ENCODE measurements at places on chromosomes 1 and 21.

GRCh38 chr21:33668180-33668579, 25.9 kb downstream of the ITSN1 start:
- DNase-seq, result no peak

DNA sequence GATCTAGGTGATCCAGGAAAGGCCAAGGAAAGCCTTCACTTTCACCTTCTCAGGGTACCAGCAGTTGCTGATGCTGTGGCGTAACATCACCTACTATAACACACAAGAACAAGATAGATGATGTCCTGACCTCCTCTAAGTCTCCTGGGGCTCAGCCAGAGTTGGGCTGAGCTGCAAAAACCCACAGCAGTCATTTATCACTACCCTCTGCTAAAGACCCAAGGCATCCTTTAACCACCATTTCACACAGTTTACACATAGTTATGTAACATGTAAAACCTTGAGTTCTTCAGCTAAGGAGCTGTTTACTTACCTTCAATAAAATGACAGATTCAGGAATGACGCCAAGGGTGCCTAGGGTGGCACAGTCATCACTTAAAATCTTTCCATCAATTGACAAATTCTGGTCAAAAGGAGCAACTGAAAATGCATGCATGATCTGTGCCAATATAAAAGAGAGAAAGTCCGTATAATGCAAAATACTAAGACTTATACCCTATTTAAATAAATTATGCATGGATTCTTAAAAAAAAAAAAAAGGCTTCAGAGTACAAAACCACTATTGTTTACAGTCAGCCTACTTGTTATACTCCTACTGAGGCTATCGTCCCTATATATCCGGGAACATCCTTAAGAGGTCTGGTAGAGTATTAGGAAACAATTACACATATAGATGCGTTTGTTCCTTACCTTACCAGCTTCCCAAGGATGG, 20.7 kb upstream of the RAP1GAP start:
- DNase-seq, result no peak

- DNase-seq, result peak; percentile 59
Measured at GRCh38 chr21:38314558-38314957, 57.8 kb downstream of the KCNJ15 start.

DNA sequence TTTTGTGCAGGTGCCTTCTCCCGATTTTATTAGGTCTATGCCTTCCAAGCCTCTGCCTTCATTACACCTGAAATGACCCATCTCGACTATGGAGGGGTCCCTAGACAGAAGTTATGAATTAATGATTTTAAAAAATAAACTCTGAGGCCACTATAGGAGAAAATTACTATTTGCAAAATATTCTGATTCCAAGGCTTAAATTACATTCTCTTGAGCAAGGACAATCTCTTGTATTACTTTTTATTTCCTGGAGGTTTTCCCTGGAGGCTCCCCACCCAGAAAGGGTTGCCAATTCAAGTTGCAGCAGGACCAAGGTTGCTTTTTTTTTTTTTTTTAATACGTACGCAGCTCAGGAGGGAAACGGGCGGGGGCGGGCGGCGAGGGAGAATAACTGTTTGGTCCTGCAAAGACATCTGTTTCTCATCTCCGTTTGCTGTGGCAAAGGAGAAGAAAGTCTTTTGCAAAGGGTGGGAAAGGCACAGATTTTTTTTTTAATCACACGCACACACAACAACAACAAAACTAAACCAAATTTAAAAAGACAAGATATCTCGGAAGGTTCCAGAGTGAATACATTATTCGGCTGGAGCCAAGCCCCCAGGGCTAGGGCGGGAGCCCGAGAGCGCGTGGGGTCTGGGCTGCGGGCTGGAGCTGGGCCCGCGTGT, 618 bp upstream of the SERTAD4 start:
- DNase-seq, result no peak

DNA sequence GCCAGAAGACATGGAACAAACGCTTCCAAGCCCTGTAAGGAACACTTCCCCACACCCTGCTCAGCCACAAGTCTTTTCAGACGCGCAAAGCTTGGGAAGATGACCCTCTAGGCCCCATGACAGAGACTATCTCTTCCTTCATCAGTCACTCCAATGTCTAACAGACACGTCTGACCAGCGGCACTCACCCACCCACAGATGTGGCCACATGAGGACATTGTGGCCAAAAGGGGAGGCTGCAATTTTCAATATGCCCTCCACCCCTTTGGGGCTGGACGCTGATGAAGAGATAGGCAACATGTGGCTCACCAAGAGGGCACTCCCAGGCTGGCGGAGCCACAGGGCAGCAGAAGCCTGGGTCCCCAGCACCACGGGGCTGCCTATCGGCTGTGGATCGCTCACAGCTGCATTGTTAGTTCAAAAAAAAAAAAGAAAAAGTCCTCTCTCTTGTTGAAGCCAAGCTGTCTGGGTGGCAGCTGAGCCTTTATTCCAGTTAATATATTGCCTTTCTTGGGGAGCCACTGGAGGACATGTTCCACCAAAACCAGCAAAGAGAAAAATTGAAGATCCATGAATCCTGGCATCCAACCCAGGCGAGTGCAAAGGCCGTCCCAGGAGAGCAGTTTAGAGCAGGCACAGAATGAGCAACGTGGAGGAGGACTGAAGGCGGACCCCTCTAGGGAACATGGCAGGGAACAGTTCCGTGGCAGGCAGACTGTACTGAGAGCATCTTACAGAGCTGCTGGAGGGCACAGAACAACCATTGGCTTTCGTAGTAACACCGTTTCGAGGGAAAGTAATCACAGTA, 52.7 kb upstream of the GPR153 start:
- DNase-seq, result peak; percentile 73

- peak; percentile 57 for DNase-seq
Measured at GRCh38 chr1:28056129-28056925, 32.1 kb downstream of the EYA3 start.

GRCh38 chr1:22237433-22238093, 94.7 kb upstream of the WNT4 start:
- DNase-seq, result no peak

- DNase-seq, result no peak
Measured at GRCh38 chr21:36518883-36519492, 39.1 kb upstream of the CLDN14 start.

DNA sequence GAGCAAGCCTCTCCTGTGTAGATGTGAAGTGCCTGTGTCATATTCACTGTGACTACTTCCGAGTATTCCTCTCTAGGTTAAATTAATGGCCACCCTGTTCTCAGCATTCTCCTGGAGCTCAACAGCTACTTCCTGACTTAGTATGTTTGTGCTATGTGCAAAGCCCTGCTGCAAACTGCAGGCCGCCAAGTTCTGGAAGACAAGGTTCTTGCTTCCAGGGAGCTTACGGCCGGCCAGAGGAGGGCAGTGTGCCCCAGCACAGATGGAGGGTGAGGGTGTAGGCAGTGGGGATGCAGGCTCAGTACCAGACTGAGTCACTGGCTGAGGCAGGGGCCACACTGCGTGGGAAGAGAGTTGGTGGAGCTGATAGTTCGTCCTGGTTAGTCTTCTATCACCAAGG, 43.2 kb downstream of the ELK4 start:
- peak; percentile 34 for DNase-seq

DNA sequence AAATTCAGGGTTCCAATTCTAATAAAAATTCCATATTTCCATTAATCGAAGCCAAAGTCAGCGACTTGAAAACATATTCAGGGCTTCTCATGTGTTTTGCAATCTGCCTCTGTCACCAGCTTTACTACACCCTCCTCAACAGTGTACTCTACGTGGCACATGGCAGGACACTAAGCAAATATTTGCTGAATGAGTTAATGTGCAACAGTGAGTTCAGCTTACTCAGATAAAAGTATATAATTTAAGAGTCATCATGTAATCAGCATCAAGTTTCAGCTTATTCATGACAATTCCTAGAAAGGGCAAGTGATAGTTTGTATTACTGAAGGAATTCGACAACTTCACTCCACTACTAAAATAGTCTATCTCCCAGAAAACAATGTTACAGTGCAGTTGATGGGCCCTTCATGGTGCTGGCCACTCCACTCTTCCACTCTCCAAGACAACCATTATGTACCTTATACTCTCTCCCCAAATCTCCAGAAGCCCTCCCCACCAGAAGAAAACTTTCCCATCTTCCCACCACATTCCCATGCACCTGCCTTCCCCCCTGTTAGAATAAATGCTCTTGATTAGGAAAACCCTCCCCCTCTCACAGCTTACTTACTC, 97.3 kb downstream of the TTLL7 start:
- DNase-seq, result no peak

DNA sequence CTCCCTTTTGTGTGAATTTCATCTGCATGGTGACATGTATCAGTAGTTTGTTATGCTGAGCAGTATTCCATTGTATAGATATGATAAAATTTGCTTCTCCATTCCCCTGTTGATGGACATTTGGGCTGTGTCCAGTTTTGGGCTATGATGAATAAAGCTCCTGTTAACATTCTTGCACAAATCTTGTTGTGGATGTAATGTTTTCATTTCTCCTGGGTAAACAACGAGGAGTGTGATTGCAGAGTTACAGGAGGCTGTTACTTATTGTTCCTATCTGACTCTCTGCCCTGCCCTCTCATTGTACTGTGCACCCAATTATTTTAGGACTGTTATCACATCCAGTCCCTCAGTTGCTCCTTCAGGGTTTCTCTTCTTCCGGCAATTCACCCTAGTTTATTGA, 24.2 kb downstream of the MAPKAPK2 start:
- no peak for DNase-seq

DNA sequence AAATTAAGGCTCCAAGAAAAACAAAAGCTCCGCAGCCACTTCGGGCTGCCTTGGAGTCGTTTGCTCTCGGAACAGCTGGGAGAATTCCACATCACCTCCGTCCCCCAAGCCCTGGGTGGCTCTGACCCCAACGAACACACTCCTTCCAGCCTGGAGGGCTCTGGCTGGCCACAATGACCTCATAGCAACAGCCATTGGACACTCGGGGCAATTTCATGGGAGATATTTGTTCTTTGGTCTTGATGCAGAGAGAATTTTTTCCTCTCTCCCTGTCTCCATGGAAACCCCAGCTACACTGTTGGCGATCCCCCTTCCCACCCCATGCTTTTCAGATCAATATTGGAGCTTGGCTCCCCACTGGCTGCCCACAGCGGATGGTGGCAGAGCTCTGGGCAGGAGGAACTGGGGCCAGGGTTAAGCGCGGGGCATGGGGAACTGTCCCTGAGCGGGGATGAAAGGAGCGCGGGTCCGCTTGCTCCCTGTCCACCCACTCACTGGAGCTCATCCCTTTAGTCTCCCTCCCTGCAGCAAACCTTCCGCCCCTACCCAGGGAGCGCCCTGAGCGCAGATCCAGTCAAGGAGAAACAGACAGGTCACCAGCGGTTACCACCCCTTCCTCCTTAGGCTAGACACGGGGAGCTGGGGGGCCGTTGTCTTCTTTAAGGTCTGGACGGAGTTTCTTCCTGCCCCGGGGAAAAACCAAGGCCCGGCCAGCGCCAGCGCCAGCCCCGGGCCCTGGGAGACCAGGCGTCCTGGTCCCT, 1.2 kb downstream of the WNT4 start:
- DNase-seq, result no peak

GRCh38 chr21:34701726-34702125, 32.9 kb downstream of the CLIC6 start:
- DNase-seq, result no peak

- DNase-seq, result peak; percentile 3
Measured at GRCh38 chr1:84853741-84854721, 39.0 kb downstream of the LPAR3 start.

DNA sequence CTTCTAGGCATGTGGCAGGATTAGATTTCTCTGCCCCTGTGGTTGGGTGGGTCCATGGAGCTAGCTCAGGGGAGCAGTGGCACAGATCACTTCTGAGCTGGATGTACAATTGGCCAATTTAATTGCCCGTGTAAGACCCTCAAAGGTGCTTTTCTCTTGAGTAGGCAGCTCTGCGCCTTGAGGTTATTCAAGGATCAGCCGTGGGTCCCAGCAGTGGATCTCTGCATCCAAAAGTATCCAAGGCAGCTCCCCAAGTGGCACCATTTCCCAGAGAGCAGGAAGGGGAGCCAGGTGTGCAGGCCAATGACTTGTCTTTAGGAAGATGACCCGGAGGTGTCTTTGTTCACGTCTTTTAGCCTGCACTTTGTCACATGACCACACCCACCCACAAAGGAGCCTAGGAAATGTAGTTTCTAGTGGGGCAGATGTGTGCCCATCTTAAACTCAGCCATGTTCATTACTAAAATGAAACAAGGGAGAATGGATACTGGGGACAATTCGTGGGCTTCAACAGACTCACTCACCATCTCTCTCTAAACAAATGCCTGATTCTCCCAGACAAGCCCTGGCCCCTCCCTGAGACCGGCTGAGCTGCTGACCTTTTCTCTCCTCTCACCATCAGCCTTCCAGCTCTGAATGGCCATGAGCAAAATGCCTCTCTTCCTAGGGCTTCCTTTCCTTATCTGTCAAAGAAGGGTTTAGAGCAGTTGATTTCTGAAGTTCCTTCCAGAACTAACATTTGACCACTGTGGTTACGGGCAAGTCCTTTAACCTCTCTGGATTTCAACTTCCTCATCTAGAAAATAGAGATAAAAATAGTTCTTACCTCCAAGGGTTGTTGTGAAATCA, 41.4 kb upstream of the TENT5C start:
- DNase-seq, result no peak

Data from hematopoietic multipotent progenitor cell treated with erythropoietin and hydrocortisone succinate and interleukin-3 and kit ligand, for 8 days (in vitro differentiated cells).